CD4-positive, CD25-positive, alpha-beta regulatory T cell (primary cell): ENCODE measurements at places on chromosomes 7 and 10. TPM values are rescaled to one million over a fixed set of nuclear protein-coding genes. Genes with fewer than 3 reads are reported as not detected.

HOXA1 gene
- total RNA-seq = 1.4 TPM

GPR26 gene
- total RNA-seq = not detected

KIAA1217 gene
- 0.10 TPM for total RNA-seq

CPSF4 gene
- total RNA-seq = 43.7 TPM

MINDY4 gene
- 0.49 TPM for total RNA-seq

DGKI gene
- not detected for total RNA-seq

HK1 gene
- 86.4 TPM for total RNA-seq

TBXAS1 gene
- total RNA-seq = 21.2 TPM

MKX gene
- not detected for total RNA-seq

- no peak for DNase-seq
Observed at GRCh38 chr10:112778579-112778978, 171.5 kb upstream of the TCF7L2 start.

DNA sequence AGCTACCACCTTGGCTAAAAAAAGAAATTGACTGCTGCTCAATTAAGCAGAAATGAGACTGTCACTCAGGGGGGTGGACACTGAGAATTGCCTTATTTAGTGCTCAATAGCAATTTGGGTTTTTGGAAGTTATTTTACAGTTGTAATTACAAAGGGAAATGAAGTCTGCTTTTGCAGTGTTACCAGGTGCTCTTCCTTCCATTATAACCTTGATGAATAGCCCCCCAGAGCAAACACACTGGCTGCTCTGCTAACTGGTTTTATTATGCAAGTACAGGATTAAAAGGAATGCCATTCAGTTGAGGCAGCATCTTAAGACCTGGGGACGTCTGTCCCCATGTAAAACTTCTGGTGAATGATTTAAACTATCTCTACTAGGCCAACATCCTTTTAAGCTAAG, 191.0 kb downstream of the EVX1 start:
- no peak for DNase-seq

- DNase-seq = no peak
Observed at GRCh38 chr10:112461029-112461887, 14.2 kb downstream of the VTI1A start.

GRCh38 chr7:127792528-127793342, 140.7 kb downstream of the SND1 start:
- DNase-seq = no peak

- DNase-seq = no peak
Observed at GRCh38 chr7:32583791-32584190, 88.5 kb downstream of the AVL9 start.

DNA sequence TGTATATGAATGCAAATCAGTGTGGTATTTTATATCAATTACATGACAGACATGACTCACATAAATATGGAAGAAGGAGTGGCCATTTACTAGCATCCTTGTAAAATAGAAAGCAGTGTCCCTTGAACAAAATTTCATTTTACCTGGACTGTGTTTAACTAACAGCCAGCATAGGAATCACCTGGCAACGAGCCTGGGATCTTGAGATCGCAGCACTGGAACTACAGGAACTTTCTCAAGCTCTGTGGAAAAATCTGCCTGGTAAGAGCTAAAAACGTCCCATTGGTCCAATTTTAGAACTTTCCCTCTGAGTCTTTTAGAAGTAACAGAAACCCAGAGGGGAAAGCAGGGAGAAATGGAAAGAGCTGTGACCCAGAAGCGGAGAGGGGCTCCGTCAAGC, 68.9 kb upstream of the AMPH start:
- DNase-seq = no peak

- DNase-seq = no peak
Observed at GRCh38 chr10:99852481-99853213, 70.2 kb downstream of the ABCC2 start.

GRCh38 chr7:1170741-1171501, 10.9 kb upstream of the ZFAND2A start:
- DNase-seq = no peak

DNA sequence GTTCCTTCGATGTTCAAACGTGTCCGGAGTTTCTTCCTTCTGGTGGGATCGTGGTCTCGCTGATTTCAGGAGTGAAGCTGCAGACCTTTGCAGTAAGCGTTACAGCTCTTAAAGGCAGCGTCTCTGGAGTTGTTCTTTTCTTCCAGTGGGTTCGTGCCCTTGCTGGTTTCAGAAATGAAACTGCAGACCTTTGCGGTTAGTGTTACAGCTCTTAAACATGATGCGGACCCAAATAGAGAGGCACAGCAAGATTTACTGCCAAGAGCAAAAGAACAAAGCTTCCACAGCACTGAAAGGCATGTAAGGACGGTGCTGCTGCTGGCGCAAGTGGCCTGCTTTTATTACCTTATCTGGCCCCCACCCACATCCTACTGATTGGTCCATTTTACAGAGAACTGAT, 931.4 kb downstream of the IPMK start:
- no peak for DNase-seq

DNA sequence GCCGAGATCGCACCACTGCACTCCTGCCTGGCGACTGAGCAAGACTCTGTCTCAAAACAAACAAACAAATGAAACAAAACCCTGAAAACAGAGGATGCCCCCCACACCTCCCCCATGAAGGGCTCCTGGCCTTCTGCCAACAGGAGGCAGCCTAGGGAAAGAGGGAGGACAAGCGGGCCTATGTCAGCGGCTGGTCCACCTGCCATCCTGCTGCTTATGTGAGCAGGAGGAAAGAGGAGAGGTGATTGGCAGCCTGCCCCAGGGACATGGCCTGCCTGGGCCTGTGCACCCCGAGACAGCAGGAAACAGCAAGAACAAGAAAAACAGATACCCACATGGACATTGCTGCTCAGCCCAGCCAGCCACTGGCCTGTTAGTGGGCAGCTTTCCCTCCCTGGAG, 9.1 kb upstream of the ZNF316 start:
- DNase-seq = no peak

- no peak for DNase-seq
Observed at GRCh38 chr10:67606572-67606971, 89.4 kb downstream of the CTNNA3 start.

DNA sequence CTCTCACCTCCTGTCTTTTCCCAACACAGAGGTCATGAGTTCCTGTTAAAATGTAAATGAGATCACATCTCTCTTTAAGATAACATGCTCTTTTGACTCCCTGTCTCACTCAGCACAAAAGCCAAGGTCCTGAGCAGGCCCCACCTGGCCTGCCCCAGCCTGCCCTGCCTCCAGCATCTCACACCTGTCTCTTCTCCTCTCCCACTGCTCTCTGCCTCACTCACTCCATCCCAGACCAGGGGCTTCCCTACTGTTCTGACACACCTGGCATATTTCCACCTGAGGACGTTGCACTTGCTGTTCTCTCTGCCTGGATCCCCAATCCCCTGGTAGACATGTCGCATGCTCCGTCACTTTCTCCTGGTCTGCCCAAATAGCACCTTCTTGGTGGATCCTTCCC, 285.0 kb upstream of the ZMIZ1 start:
- no peak for DNase-seq

GRCh38 chr7:81162771-81163525, 244.1 kb upstream of the SEMA3C start:
- no peak for DNase-seq

DNA sequence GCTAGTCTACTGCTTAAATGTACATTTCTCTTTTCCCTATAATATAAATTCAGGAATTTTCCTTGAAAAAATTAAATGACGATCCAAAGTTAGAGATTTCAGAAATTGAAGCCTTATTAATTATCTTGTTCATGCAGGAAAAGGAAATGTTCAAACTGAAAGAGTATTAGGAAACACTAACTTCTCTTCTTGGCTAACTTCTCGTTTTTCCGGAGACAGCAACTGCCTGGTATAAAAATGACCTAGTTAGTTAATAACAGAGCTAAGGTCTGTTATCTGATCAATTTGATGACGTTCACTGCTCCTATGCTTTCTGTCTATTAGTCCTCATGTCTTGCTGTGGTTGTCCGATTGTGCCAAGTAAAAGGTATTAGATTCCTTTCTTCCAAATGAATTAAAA, 212.5 kb downstream of the DGKB start:
- no peak for DNase-seq
